ENCODE measurements at places on chromosomes 6 and 20.

GRCh38 chr6:111718326-111718725 is 112.6 kb upstream of the TRAF3IP2 start:
- no peak for DNase-seq

DNA sequence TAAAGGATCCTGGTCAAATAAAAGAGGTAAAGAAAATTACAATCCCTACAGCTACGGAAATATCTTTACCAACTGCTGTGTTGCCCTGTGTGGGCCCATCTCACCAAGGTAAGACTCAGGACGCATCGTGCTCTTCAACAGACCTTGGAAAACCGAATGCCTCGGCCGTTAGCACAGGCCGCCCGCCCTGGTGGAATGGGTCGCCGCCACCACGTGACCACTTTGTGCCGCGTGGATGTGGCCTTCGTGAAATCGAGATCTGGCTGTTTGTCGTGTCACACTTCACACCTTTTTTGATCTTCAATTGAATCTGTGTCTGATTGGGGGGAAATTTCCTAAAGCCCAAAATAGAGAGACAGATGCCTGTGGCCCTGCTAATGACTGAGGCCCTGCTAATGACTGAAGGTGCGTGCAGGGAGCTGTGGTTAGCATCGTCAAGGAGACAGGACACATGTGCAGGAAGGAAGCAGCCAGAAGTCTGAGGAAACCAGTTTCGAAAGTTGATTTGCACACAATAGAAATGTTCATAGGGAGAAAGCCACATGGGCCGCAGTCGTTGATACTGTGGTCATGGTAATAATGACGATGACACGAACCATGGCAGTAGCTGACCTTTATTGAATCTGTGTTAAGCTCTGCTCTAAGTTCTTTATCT is 175.7 kb upstream of the SNX9 start:
- no peak for DNase-seq

GRCh38 chr20:60327971-60328660 is 369.9 kb downstream of the CDH26 start:
- DNase-seq, result no peak

GRCh38 chr20:16228722-16229121 is 344.5 kb downstream of the KIF16B start:
- no peak for DNase-seq

- DNase-seq, result no peak
Observed at GRCh38 chr20:32526125-32526524, 59.0 kb downstream of the NOL4L start.
